ENCODE measurements at places on chromosomes 16 and 17. TPM values are rescaled to one million over a fixed set of nuclear protein-coding genes. Genes with fewer than 3 reads are reported as not detected.

DNA sequence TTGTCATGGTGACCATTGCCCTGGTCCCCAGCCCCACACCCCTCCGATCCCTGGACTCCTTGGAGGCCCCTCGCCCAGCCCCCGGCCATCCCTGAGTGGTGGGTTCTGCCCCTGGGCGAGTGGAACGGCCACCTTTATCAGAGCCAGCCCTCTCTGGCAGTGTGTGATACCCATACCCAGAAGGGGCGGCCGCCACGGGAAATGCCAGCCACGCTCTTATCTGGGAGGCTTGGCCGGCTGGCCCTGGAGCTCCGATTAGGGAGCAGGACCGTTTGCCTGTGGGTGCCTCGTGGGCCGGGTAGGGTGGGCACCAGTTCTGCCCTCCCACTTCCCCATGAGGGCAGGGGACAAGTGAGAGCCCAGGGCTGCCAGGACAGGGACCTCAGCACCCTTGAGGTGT, 58.3 kb upstream of the ZC3H18 start:
- no peak for DNase-seq

- no peak for DNase-seq
Measured at GRCh38 chr17:57810721-57811637, 38.9 kb downstream of the MRPS23 start.

- DNase-seq: no peak
Measured at GRCh38 chr17:8868529-8868951, 1.1 kb upstream of the PIK3R6 start.

The TBX6 gene
- 0.58 TPM for total RNA-seq

GRCh38 chr16:77686385-77686784, 35.9 kb upstream of the NUDT7 start:
- no peak for DNase-seq
